Large intestine (tissue), 12 donors: ENCODE measurements at places on chromosomes 13 and 19.

DNA sequence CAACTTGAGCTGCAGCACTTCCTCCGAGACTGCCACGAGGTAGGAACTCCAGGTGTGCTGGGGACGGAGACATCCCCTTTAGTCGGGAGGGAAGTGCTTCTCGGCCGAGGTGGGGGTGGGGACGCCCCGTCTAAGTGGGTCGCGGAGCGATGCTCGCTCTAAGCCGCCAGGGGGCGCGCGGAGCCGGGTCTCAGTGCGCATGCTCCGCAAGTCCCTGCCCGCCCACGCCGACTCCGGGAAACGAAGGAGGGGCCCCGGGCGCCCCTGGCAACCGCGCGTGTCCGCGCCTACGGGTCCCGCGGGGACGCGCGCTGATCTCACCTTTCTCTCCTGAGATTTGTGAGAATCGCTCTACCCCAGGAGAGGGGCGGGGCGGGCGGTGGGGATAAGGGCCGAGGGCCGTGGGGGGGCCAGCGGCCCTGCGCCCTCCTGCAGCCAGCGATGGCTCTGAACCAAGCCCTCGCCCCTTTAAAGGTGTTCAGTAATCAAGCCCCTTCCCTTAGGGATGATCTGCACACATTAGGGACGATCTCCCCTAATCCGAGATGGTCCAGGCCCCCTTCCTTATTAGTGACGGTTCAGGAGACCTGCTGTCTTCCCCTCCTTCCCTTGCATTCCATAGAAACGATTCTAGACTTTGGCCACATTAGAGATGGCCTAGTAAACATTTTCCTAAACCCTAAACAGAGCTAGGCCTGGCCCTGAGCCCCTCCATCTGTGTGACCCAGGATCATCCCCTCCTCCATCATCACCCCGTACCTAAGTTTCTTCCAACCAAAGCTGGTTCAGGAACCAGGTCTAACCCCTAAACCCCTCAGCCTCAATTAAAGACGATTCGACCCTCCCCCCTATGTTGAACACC, 47.3 kb upstream of the SHKBP1 start:
- peak; percentile 84 for DNase-seq

- no peak for DNase-seq
Measured at GRCh38 chr19:45872095-45872919, 8.2 kb downstream of the FOXA3 start.

DNA sequence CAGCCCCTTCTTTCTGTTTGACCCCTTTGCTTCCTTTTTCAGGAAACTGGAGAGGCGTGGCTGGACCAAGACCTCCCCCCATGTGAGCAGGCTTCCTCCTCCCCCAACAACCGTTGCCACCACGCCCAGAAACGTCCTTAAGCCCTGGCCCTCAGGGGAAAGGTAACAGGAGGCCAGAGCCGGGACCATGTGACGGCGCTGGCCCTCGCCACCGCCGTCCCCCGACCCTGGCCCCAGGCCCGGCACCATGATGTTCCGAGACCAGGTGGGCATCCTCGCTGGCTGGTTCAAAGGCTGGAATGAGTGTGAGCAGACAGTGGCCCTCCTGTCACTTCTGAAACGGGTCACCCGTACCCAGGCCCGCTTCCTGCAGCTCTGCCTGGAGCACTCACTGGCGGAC, 14.4 kb downstream of the SAMD4B start:
- no peak for DNase-seq

DNA sequence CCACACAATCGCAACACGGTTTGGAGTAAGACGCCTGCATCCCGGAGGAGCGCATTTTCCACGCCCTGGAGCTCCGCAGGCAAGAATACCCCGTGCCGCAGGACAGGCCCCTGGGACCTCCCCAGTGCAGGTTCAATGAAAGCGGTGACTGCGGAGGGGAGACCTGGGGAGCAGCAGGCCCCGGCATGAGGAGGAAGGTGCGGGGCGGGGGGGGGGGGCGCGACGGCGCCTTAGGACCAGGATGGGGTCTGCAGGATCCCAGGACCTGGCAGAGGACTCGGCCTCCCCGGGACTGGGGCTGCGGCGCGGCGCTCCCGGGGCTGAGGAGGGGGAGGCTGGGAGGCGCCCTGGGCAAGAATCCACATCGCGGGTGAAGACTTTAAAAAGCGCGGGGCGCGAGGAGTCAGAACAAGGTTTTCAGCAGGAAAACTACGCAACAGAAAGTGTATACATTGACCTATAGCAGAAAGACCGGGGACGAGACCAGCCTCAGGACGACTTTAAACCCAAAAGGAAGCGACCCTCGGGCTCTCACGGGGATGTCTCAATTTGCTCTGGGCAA, 432 bp downstream of the ZNF611 start:
- DNase-seq: no peak

- DNase-seq: no peak
Measured at GRCh38 chr13:113877149-113877990, 13.5 kb upstream of the GAS6 start.

GRCh38 chr19:55161571-55162322, 4.2 kb upstream of the TNNI3 start:
- DNase-seq: no peak

DNA sequence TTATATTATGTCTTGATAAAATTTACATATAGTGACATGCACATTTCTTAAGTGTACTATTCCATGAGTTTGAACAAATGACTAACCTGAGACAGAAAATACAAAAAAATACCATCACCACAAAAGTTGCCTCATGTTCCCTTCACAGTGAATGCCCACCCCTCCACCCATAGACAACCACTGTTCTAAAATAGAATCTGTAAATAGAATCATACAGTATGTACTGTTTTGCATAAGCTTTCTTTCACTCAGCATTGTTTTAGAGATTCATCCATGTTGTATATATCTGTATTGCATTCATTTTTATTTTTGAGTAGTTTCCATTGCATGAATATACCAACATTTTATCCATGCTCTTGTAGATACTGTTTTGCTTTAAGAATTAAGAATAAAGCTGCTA, 23.3 kb upstream of the RBM26 start:
- no peak for DNase-seq

- DNase-seq: no peak
Measured at GRCh38 chr19:18768046-18768771, 22.9 kb downstream of the COMP start.

- DNase-seq: no peak
Measured at GRCh38 chr19:32294871-32295438, 50.5 kb upstream of the ZNF507 start.

DNA sequence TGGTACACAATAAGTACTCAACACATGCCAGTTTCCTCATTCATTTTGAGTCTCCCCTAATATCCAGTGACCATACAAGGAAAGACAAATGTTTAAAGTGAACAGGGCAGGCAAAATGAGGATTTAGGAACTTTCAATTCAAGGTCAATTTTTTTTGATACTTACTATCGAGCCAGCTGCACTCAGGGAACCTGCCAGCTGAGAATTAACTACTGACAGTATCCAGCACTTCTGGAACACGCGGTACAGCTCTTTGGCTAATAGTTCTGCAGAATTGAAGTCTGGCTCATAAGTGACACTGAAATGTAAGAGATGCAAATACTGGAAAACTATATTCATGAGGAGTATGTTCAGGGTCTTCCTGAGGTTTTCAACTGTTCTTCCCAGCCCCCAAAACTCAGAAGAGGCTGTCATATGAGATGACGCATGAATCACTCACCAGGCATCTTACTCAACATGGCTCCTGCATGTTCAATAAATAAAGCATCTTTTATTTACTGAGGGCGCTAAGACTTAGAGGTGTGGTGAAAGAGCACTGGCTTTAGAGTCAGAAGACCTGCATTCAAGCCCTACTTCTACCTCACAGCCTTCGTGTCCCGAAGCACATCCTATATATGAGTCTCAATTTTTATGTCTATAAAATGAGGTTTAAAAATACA, 25.6 kb downstream of the RUBCNL start:
- DNase-seq: no peak

GRCh38 chr13:77326905-77327604, at the start of gene MYCBP2:
Gene MYCBP2 (minus strand): TSS chr13:77327094. CDS start chr13:77326775, 319 bp downstream.
- peak; percentile 99 for DNase-seq

GRCh38 chr19:10744801-10745293, 27.0 kb downstream of the DNM2 start:
- no peak for DNase-seq

GRCh38 chr19:20858218-20858617, 64.8 kb upstream of the ZNF85 start:
- DNase-seq: no peak

- no peak for DNase-seq
Measured at GRCh38 chr19:33675501-33676124, 53.9 kb downstream of the CHST8 start.

DNA sequence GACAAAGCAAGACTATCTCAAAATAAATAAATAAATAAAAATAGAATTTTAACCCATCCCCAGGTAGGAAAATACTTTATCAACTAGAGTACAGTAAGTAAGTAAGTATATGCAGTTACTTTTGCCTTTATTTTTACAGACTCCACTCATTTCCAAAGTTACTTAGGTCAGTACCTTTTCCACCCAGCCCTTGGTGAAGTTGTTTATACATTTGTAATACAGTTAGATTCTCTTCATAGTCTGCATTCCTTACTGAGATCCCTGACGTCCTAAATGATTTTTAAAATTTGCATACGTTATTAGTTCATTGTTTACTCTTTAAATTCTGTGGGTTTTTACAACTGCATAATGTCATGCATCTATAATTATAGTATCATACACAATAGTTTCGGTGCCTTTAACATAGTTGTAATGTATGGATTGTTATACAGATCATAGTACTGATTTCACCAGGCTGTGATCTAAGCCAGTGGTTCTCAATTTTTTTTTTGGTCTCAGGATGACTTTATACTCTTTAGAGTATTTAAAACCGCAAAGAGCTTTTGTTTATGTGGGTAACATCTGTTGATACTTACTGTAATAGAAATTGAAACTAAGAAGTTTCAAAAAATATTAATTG, 10.4 kb downstream of the SETDB2 start:
- no peak for DNase-seq

DNA sequence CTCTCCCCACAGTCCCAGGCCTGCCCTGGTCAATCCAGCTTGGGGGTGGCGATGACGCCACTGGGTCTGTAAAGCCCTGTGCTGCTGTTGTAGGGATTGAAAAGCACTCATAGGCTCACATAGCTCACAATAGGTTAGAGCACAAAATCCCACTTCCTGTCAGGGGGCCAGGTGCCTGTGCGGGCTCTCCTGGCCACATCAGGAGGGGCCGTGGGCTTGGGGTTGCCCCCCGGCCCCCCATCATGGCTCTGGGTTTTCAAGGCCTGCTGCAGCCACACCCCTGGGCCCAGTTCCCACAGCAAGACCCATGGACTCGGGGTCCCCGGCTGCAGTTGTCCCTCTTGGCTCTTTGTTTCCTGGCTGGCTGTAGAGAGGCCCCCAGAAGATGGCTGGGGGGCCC, 62.9 kb downstream of the SMARCA4 start:
- no peak for DNase-seq

- DNase-seq: no peak
Measured at GRCh38 chr13:68850160-68850559, 1257.5 kb upstream of the ATXN8OS start.

DNA sequence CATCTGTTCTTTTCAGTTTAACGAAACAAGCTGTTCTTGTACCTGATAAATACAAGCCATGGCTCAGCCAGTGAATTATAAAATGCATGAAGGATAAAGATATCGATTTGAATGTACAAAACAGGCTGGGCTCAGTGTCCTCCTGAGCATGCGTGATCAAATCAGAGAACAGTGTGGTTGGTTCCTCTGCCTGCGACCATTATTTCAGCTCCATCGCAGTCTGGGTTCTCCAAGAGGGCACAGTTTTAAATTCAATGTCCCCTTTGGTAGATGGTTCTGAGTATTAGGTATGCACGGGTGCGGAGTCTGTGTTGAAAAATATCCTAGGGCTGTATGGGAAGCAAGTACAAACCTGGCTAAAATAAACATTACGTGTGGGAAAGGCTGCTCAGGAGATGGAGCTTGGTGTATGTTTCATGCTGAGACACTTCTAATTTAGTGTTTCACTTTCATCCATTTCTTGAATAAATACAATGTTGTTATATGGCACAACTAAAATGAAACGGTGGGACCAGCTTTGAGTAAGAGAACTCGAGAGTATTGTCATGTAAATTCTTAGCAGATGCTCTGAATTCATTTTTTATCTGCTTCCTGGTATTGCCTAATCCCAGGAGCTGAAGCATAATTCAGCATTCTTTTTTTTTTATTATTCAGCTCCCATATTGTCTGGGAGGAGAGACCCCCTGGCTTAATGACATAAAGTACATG, 458.7 kb downstream of the MYO16 start:
- no peak for DNase-seq

DNA sequence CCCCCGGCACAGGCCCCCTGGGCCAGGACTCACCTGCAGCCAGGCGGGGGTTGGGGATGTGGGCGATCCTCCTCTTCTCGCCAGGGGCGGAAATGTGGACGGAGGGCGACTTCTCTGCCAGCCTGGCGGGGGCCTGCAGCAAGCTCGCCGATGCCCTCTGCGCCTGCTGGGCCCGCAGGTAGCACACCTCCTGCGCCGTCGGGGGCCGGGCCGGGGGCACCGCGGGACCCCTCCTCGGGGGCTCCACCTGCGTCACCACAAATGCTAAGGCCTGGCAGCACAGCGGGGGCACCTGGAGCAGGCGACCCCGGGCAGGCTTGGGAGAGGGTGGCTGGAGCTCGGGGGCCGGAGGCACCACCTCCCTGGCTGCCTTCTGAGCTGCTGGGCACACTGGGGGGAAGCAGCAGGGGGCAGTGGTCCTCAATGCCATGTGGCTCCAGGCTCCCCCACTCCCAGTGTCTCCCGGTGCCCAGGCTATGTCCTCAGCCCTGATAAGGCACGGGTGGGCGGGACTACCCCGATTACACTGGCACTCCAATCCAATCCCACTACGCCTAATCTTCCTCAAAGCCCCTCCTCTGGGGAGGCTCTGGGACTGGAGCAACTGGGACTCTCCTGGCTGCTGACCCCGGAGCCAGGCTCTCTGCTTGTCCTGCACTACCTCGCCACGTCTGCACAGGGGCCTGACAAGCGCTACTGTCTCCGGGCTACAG, 11.6 kb upstream of the ATP8B3 start:
- DNase-seq: no peak

DNA sequence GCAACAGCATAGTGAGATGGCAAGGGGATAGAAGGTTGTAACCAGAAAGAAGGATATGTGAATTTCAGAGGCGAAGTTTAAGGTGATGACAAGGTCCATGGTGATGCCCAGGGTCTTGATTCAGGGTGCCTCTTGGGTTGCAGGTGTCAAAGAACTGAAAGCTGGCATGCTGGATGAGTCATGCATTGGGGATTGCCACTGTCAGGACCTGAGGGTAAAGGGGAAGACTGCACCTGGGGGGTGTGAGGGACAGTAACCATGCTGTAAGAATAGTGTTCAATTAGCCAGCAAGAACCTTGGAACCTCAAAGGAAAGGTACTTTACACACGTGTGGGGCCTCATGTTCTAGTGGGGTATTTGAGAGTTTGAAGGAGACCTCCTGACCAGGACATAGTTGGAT, 279.6 kb downstream of the SLC7A1 start:
- no peak for DNase-seq

DNA sequence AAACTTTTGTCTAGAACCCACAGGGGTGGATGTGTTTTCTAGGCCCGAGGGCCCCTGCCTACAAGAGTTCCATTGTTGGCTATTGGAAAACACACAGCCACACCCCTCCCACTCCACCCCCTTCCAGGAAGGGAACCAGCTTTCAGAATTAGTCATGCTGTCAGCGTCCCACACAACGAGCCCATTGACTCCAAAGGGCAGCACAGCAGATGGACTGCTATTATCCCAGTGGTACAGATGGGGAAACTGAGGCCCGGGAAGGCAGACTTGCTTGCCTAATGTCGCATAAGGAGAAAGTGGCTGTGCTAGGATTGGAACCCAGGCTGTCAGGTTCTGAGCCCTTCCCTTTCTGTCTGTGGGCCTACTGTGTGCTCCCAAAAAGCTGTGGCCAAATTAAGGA, 8.1 kb upstream of the FXYD3 start:
- DNase-seq: peak; percentile 37
